ENCODE measurements at places on chromosomes 6 and 20.

- no peak for DNase-seq
Observed at GRCh38 chr20:49766979-49767521, 45.6 kb upstream of the SLC9A8 start.

DNA sequence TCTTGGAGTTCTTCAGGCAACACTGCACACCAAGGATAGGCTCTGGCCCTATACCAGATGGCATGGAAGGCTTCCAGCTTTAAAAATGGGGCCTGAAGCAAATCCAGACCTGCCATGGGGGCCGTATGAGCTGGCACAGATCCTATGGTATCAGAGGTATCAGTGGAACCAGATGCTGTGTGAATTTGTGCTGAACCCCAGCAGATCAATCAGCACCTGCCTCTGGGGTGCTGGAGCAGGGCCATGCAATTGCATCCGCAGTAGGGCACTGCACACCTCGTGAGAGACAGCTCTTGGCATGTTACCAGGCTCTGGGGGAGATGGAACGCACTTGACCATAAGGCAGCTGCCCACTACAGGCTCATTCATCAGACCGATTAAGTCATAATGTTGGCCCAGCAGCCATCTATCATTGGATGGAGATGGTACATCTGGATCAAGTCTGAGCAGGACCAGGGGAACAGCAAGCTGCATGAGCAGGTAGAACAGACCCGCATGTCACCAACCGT is 221.5 kb downstream of the MYLK4 start:
- DNase-seq = no peak

DNA sequence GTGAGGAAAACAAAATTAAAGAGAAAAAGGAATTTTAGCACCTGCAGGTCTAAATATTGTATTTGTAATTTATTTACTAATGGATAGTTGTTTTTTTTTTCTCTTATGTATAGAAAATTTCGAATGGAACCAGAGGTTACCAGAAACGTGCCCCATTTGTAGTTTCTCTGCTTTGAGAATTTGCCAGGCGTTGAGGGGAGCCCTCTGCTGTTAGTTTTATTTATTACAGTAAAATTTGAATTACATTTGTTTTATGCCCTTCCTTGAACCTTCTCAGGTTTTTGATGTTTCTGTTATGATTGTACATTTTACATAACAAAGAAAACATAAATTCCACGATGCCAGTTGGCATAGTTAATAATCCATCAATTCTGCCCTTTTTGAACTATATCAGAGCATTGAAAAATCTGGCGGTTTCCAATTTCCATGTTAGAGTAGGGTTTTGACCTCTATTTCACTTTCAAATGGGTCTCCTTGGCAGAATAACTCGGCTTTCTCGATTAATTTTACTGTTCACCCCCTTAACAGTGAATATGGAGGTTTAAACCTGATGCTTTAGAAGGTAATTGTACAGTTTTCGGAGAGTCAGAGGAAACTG is 35.1 kb upstream of the RFPL4B start:
- DNase-seq = no peak

- DNase-seq = no peak
Observed at GRCh38 chr6:32045811-32046449, 7.7 kb downstream of the CYP21A2 start.

DNA sequence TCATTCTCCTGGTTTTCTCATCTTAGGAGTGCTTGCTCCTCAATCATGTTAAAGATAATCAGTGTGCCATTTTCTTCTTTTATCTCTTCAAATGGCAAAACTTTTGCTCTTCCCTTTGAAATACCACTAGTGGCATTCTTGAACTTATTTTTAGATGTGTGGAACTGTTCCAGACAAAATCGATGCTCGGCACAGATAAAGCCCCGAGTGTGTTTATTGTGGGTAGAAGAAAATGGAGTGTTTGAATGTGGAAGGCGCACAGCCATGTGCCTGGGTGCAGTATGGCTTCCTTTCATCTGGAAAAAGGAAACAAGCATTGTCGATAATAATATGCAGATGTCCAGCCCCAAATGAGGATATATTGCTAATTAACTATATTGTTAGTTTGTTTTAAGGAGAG is 42.4 kb downstream of the ISM1 start:
- DNase-seq = no peak

DNA sequence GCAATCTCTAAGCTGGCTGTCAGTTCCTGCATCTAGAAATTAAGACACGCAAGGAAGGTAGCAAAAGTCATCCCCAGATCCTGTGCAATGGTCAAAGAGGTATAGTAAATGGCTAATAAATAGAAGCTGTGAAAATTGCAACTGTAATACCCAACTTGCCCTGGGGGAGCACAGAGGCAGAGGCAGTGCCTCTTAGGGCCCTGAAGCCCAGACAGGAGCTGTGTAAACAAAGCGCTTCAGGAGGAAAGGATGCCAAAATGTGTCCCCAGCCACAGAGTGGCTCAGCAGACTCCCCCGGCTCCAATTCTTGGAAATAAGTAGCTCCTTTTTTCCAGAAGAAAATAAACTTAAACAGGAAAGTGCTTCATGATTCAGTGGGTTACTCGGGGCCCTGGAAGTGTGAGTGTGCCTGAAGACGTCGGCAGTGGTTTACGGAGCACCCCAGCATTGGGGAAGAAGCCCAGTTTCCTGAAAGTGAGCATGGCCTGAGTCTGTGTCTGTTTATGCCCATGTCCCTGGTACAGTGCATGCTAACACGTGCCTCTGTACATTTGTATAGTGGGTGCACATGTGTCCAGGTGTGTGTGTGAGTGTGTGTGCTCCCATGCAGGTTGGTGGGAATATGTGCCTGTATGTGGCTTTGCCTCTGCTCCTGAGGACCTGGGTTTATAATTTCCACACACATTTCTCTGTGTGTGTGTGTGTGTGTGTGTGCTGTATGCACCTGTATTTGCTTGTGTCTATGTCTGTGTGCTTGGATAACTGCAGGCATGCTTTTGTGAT is 246.7 kb downstream of the MAFB start:
- no peak for DNase-seq

GRCh38 chr6:20716865-20717264 is 182.6 kb downstream of the CDKAL1 start:
- no peak for DNase-seq

GRCh38 chr6:70954750-70955149 is 2.1 kb downstream of the B3GAT2 start:
- DNase-seq = no peak

- no peak for DNase-seq
Observed at GRCh38 chr6:39353698-39354315, 31.3 kb upstream of the KCNK16 start.

- DNase-seq = peak; percentile 1
Observed at GRCh38 chr20:35952480-35953386, 1.6 kb downstream of the SCAND1 start.

DNA sequence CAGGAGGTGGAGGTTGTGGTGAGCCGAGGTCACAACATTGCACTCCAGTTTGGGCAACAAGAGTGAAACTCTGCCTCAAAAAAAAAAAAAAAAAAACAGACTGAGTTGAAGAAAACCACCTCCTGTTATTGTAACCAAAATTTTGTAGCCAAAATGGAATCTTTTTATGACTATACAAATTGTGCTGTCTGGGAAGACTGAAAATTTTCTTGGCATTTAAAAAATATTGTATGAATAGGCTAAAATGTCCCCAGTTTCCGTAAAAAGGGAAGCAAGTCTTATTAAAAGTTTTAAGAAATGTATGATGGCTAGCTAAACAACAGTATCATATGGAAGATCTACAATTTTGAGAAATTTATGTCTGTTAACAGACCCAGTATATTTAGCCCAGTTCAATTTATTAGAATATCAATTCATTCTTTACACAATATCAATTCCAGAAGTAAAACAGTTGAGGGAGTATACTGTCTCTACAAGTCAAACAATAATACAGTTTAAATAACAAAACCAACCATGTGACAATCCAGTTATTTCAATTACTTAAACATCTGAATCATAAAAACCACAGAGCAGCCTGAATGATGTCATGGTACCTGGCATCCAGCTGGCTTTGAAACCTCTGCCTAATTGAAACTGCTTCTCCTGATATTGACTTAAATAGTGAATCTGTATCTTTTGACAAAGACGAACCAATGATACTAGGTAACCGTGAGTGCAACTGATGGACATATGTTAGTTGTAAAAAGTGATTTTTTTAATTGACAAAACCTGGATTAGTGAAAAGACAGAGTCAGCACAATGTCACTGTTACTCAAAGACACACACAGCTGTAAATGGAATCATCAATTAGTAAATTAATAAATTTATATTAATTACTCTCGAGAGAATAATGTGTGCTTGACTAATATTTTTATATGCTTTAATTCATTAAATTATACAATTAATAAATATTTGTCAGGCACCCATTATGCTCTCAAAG is 166.6 kb upstream of the MARCKS start:
- no peak for DNase-seq

- DNase-seq = no peak
Observed at GRCh38 chr6:56759521-56759920, 116.8 kb upstream of the DST start.

GRCh38 chr6:77450924-77451323 is 12.4 kb downstream of the HTR1B start:
- no peak for DNase-seq

GRCh38 chr6:44569131-44569530 is 181.6 kb downstream of the CDC5L start:
- DNase-seq = no peak

DNA sequence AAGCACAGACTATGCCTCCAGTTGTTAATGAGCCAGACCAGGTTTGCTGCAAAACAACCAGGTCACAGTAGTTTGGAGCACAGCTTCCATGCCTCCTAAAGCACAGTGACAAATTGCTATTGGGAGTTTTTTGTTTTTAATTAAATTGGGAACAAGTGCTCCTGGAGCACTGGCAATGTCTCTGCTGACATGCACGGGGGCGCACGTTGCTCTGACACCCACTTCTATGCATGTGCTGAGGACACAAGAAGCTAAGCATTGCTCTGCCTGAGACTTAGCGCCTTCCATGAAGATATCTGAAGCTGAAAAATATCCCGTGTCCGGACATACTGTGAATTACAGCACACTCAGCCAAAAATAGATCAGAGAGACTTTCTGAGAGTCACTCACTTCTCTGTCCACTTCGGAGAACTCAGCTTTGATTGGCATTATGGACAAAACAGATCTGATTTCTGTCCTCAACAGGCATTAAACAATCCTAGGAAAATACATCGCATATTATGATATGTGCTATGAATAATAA is 18.6 kb upstream of the GGTLC1 start:
- DNase-seq = no peak

DNA sequence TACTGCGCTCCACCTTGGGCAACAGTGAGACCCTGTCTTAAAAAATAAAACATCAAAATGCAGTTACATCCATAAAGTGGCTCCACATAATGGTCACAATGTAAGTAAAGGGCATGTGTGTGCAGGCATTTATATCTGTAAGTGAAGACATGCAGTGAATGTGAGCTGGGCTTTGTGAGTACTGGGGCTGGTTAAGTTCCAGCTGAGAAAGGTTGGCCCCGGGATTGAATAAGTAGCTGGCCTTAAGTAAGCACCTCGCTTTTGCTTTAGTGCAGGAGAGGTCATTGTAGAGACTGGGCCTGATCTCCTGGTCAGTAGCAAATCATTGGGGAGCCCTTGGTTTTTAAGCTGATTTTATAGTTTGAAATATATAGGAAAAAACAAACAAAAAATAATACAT is 8.0 kb downstream of the QKI start:
- no peak for DNase-seq

- DNase-seq = no peak
Observed at GRCh38 chr6:139144490-139145085, 9.7 kb downstream of the HECA start.

- DNase-seq = peak; percentile 86
Observed at GRCh38 chr6:31546339-31546957, at the start of gene ATP6V1G2. Gene ATP6V1G2 (minus strand): TSS chr6:31546608. CDS start chr6:31546559, 49 bp downstream.

- DNase-seq = no peak
Observed at GRCh38 chr6:15708231-15708630, 45.4 kb upstream of the DTNBP1 start.

DNA sequence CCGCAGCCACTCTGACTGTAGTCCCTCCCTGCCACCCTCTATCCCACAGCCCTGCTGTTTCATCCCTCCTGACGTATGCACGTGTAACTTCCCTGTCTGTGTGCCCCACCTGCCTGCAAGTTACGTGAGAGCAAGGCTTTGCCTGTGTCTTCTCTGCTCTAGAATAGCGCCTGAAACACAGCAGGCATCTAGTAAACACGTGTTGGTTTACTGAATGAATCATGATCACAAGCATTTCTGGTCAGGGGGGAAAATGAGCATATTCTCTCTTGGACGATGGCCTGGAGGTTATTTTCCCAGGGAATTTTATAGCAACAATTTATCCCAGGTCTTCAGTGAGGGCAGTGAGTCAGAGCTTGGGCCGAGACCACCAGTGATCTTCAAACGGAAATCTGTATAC is 38.3 kb downstream of the PSMG4 start:
- no peak for DNase-seq

- DNase-seq = peak; percentile 60
Observed at GRCh38 chr6:118565311-118565960, 17.3 kb downstream of the PLN start.

- no peak for DNase-seq
Observed at GRCh38 chr6:133889557-133890403, 867 bp downstream of the TCF21 start.

DNA sequence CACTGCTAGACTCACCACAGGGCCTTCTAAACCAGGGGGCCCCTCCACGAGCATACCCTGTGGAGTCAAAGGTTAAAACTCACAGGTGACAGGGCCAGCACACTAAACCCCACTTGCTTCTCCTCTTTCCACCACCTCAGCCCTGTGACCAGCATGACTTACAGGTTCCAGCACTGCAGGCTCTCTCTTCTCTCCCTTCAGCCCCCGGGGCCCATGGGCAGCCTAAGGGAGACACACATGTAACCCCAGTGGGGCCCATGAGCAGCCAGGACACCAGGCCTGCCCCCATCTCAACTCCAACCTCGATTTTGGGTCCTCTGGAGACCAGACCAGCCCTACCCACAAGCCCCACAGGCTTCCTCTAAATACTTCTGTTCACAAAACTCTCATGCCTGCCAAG is 28.0 kb downstream of the HLA-DPB1 start:
- DNase-seq = no peak

DNA sequence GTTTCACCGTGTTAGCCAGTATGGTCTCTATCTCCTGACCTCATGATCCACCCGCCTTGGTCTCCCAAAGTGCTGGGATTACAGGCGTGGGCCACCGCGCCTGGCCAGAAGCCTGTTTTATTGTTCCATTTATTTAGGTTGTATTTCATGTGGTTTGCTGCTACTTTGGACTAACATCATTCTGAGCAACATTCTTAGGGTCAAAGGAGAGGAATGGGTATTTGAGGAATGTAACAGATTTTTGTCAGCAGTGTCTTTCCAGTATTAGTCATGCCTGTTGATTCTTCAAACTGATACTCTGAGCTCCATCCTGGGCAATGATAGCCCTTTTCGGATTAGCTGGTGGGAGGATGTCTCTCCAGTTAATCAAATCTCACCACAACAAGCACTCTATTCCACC is 213.0 kb upstream of the CITED2 start:
- no peak for DNase-seq

GRCh38 chr6:166143011-166143410 is 24.6 kb downstream of the TBXT start:
- DNase-seq = no peak

GRCh38 chr6:41546475-41546865 is 289 bp downstream of the FOXP4 start:
- DNase-seq = no peak

- DNase-seq = no peak
Observed at GRCh38 chr6:10373642-10374359, 41.1 kb downstream of the TFAP2A start.

- DNase-seq = no peak
Observed at GRCh38 chr6:7406743-7407142, 17.1 kb downstream of the RIOK1 start.

GRCh38 chr6:47335466-47335865 is 25.8 kb upstream of the TNFRSF21 start:
- peak; percentile 21 for DNase-seq
